ENCODE measurements at places on chromosomes 12 and 14.
A peak's percentile ranks its signal among the peaks of the same experiment; 100 is the strongest.

- DNase-seq = no peak
Observed at GRCh38 chr14:101102875-101103274, 199.4 kb upstream of the RTL1 start.

GRCh38 chr14:23167116-23167847 is 16.2 kb downstream of the SLC7A8 start:
- no peak for DNase-seq

- DNase-seq = no peak
Observed at GRCh38 chr12:116152268-116152667, 125.2 kb downstream of the MED13L start.

GRCh38 chr14:39376667-39377403 is 55.4 kb downstream of the FBXO33 start:
- no peak for DNase-seq

DNA sequence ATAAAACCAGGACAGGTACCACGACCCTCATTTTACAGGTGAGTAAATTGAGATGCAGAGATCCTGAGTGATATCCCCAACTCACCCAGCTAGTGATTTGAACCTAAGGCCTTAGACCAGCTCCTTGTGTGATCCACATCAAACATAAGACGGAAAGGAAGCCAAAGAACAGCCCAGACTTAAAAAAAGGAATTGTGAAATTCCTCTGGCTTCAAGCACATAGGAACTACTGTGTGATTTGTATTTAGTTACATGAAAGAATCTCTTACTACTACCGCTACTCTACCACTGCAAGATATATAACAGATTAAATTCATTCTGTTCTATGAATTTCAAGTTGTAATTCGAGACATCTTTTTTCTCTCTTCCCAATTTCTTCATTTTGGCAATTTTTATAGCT is 10.5 kb downstream of the E2F7 start:
- no peak for DNase-seq

GRCh38 chr14:102727336-102728095 is 49.7 kb upstream of the TRAF3 start:
- no peak for DNase-seq

- DNase-seq = peak; percentile 68
Observed at GRCh38 chr12:79934281-79935020, 446 bp downstream of the PPP1R12A start.

DNA sequence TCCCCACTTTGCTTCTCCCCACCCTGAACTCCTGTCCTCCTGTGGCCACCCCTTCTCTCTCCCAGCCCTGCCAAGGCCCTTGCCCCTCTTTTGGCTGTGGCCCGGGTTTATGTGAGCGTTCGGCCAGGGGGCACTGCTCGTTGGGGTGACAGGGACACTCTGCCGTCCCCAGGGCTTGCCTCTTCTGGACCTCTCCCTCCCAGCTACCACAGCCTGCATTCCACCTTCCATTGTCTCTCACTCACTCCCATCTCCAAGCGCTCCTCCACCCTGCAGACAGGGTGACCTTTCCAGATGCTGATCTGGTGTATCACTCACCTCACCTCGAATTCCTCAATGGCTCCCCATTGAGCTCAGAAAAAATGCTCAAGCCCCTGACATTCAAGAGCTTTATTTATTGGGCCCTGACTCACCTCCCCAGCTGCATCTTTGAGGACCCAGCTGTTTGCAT is 1.4 kb downstream of the SERPINA9 start:
- no peak for DNase-seq

DNA sequence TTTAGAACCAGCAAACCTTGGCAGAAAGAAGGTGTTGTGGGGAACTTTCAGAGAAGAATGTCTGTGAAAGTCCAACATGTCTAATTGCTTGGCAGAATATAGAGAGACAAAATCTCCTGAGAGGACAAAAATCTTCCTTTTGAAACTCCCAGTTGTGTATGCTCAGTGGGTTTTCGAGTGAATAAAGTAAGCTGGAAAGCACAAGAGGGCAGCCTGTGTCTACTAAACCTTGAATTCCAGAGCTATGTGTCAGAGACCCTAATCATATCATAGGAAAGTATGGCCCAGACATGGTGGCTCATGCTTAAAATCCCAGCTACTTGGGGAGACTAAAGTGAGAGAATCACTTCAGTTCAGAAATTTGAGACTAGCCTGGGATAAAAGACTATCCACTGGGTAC is 661.2 kb downstream of the SLC16A7 start:
- no peak for DNase-seq

- no peak for DNase-seq
Observed at GRCh38 chr14:96803958-96804357, 6.8 kb downstream of the VRK1 start.

DNA sequence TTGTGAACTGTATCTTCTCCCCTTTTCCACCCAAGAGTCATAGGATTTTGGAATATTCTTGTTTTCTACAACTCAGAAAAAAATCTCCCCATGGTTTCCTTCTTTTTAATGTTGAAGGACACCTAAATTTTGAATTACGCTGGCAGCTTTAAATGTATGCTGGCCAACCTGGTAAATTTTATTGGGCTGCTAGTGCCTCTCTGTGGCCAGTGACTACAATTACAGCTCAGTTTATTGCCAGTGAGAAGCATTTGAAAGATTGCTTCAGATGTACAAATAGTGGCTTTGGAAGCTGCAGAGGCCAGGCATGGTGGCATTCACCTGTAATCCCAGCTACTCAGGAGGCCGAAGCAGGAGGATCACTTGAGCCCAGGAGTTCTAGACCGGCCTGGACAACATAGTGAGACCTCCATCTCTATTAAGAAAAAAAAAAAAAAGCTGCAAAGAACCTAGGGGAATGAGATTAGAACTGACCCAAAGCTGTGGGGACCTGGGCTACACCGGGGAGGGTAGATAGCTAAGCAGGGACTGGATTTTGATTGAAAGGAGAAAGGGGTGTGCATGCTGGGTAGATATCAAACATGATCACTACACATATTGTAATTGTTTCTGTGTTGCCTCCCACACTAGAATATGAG is 7.6 kb upstream of the RAB21 start:
- peak; percentile 58 for DNase-seq

Data from muscle of arm (tissue), 14 donors.